ENCODE measurements at places on chromosomes 3 and 15.

DNA sequence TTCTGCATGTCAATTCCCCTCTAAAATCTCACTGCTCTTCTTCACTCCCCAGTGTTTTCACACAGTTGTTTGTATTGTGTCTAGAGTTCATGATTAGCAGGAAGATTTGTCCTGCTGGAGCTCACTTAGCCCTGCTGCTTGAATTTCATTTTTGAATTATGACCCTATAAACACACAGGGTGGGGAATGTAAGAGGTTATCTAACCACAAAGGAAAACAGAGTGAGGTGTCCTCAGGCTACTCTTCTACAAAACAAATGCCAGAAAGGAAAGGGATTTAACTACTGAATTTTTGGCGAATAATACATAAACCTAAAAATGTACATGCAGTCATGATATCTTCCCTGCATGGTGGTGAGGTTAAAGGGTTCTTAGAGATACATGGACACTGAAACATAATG lies 215.1 kb upstream of the CNTN4 start:
- DNase-seq: no peak

DNA sequence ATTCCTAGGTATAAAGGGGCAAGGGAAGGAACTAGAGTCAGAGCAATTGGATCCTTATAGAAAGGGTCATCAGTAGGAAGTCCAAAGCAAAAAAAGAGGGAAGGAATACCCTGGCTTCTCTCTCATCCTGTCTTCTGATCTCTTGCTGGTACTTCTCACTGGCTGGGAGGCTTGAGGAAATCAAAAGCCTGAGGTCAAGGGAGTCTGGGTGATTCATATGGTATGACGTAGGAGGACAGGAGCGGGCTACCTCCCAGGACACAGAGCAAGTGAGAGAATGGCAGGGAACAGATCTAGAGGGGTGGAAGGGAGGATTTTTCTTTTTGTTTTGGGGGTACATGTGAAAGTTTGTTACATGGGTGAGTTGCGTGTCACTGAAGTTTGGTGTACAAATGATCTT lies 76.0 kb downstream of the CFAP20DC start:
- DNase-seq: no peak

DNA sequence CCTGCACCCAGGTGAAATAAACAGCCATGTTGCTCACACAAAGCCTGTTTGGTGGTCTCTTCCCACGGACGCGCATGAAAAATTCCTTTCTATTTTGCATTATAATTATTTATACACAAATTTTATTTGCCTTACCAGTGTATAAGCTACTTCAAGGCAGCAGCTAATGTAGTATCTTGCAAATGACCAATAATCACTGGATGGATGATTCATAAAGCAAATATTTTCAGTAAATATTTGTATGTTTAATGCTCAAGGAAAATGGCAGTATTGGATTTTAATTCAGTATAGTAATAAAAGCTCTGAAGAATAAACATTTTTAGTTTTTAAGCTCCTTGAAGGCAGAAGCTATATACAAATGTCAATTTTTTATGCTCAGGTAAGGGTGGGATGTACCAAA lies 158.7 kb upstream of the NANOGP8 start:
- no peak for DNase-seq

- DNase-seq: peak; percentile 63
These were observed at the start of gene PPM1L for GRCh38 chr3:160755776-160756304. TSS of gene PPM1L (plus strand) at chr3:160756231.

- no peak for DNase-seq
These were observed 365.6 kb downstream of the TIGIT start for GRCh38 chr3:114659109-114660061.

GRCh38 chr3:25226747-25227146 lies 201.3 kb upstream of the RARB start:
- DNase-seq: no peak

Data from stimulated activated CD4-positive, alpha-beta T cell treated with anti-CD3 and anti-CD28 coated beads, Interleukin-2, amount 100 ng/mL, for 24 hours (primary cell).